NCI-H1436 (cell line): ENCODE measurements at places on chromosomes 12 and 14.

- no peak for DNase-seq
Measured at GRCh38 chr12:82688035-82688501, 1.4 kb downstream of the TMTC2 start.

GRCh38 chr14:104882325-104882973 is 17.4 kb downstream of the CEP170B start:
- DNase-seq: peak; percentile 52

DNA sequence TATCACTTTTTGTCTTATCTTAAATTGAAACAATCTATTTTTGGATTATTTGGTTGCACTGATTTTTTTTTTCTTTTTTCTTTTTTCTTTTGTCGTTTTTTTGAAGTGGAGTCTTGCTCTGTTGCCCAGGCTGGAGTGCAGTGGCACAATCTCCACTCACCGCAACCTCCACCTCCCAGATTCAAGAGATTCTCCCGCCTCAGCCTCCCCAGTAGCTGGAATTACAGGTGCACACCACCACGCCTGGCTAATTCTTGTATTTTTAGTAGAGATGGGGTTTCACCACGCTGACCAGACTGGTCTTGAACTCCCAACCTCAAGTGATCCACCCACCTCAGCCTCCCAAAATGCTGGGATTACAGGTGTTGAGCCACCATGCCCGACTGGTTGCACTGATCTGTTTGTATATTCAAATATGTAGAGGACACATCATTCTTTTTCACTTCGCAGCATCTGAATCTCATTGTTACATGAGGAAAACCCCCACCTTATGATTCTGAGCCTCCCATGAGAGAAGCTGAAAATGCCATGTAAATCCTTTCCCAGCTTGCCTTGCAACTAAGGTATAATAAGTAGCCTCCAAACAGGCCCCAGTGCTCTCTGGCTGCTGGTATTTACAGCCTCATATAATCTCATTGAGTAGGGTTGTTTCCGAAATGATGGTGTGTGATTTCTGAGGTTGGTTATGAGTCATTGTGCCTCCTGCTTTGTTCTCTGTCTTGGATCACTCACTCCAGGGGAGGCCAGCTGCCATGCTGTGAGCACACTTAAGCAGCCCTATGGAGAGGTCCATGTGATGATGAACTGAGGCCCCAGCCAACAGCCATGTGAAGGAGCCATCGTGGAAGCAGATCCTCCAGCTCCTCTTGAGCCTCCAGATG is 5.2 kb upstream of the HSP90B1 start:
- no peak for DNase-seq

GRCh38 chr12:67758119-67758518 is 109.6 kb downstream of the DYRK2 start:
- DNase-seq: no peak

- DNase-seq: no peak
Measured at GRCh38 chr12:107328442-107329133, 235.2 kb upstream of the CRY1 start.

- DNase-seq: no peak
Measured at GRCh38 chr12:31300341-31300740, 25.6 kb downstream of the SINHCAF start.

DNA sequence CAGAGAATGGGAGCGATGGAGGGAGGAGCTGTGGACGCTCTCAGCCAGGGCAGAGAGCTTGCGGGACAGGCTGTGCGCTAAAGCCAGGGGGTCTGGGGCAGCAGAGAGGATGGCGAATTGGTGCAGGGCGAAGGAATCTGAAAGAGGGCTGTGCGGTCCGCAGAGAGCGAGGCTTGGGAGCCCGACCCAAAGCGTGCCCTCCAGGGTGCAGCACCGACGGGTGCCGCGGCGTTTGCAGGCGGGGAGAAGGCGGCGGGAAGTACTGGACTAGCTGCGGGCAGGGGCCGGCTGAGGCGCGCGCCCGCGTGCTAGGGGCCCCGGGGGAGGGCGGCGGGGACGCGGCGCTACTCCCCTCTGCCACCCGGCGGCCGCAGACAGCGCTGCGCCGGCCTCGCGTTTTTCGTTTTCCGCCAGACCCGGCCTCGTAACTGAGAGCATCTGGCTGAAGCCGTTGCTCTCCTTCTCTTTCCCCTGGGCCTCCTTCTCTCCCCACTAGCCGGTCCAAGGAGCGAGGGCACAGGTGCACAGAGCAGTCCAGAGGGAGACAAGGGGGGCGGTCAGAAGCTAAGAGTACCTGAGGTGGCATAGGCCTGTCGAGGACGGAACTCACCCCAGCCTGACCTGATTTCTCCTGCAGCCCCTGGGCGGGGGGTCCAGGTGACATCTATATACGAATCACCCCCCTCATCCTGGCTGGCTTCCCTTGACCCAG is 24.9 kb downstream of the SLC6A12 start:
- DNase-seq: peak; percentile 54

DNA sequence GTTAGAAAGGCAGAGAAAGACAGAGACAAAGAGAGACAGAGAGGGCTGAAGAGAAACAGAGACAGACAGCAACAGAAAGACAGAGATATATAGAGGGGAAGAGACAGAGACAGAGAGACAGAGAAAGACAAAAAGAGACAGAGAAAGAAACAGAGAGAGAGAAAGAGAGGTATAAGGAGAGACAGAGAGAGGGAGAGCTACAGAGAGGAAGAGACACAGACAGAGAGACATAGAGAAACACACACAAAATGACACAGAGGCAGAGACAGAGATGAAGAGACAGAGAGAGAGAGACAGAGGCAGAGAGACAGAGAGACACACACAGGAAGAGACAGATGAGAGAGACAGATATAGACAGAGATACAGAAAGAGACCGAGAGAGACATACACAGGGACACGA is 168.6 kb downstream of the TMEM121 start:
- DNase-seq: no peak

GRCh38 chr12:42483521-42483790 is 106.1 kb downstream of the PRICKLE1 start:
- no peak for DNase-seq

DNA sequence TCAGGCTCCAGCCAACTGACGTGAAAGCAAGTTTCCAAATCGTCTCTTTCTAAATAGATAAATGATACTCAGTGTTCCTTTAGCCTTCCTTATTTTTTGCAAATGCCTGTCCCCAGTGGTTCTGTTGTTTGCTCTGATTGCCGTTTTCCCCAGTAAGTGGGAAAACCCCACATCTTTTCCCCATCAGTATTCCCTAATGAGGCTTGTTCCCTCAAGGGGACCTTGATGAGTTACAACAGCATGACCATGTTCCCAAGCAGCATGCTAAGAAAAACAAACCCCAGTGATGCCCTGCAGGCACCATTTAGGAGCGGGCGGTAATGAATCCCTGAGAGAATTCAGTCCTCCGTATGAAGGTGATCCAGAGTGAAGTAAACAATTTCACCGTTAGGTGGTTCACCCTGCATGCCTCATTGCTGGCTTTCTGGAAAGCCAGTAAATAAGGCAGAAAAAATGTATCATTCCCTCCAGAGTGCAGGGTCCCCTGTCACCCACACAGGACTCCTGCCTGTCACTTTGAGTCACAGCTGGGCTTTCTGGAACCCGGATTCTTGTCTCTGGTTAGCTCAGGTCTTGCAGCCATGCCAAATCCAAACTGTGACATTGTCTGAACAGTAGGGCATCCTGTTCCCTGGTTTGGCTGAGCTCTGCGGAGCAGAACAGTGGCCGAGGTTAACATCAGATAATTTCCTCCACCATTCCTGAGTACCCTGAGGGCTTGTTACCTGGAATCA is 222.6 kb downstream of the RGS6 start:
- no peak for DNase-seq

- no peak for DNase-seq
Measured at GRCh38 chr12:22755629-22756028, 130.7 kb downstream of the ETNK1 start.

- DNase-seq: no peak
Measured at GRCh38 chr12:49331380-49332222, 5.4 kb downstream of the C1QL4 start.

- DNase-seq: no peak
Measured at GRCh38 chr12:71432936-71433335, 6.7 kb upstream of the LGR5 start.

GRCh38 chr14:56099081-56099797 is 19.0 kb upstream of the PELI2 start:
- DNase-seq: no peak

DNA sequence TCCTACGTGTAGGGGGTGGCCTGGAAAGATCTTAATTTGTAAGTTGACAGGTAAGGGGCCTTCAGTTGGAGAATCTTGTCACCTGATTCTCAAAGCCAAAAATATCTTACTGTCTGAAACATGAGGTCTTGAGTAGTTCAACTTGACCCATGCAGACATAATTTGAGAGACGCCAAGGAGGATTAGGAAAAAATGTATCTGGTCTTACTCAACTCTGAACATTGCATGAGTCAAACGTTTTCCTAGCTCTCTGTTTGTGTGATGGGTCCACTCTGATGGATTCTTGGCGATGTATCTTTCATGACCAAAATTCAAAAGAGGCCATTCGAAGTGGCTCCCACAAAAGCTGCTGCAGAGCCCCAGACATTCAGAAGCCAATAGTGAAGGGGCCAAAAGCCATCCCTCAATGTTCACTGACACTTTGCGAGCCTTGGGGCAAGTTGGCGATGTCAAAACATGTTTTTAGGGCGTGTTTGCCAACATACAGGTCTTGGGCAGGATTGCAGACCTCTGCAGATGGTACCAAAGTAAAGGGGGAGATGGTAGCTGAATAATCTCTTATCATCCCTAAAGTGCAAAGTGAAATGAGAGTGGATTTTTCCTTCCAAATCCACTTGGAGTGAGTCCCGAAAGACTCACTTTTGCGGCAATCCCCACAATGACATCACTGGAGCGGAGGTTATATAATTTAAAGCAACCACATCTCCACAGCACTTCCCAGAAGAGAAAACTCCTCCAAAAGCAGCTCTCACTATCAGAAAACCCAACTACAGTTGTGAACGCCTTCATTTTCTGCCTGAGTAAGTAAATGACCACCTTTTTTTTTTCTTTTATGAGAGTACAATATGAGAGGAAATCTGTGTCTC is at the start of gene BDKRB1:
BDKRB1 (plus strand) TSS at position 710 of the 866 bp plus-strand sequence. CDS start 7,473 bp downstream, outside the sequence.
- DNase-seq: no peak

- DNase-seq: no peak
Measured at GRCh38 chr12:120537856-120538220, 3.7 kb downstream of the RNF10 start.

DNA sequence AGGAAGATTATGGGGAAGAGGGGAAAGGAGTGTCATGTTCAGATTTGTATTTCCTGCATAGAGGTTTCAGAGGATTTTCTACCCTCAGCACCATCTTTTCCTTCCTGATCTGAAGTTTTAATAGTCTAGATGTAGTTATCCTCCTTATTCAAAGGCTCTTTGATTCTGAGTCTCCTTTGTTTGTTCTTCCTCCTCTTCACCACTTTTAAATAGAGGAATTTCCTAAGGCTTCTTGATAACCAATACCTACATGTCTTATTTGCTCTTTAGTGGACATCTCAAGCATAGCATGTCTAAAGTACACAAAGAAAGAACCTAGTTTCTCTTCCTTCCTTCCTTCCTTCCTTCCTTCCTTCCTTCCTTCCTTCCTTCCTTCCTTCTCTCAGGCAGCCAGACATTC is 8.3 kb downstream of the MGAT4C start:
- DNase-seq: no peak

DNA sequence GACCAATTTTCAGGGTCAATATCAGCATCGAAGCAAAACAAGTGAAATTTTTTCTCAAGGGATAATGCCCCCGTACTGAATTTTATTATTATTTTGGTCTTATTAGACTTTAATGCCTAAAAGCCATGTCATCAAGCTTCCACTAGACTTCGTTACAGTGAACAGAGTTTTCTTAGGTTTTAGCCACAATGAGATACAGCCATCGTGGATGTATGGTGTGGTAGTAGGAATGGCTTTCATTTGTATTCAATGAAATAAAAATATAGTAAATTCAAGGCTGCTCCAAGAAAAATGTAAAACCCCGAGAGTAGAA is 11.7 kb downstream of the TAOK3 start:
- no peak for DNase-seq

GRCh38 chr14:29054119-29054518 is 287.5 kb downstream of the FOXG1 start:
- no peak for DNase-seq

DNA sequence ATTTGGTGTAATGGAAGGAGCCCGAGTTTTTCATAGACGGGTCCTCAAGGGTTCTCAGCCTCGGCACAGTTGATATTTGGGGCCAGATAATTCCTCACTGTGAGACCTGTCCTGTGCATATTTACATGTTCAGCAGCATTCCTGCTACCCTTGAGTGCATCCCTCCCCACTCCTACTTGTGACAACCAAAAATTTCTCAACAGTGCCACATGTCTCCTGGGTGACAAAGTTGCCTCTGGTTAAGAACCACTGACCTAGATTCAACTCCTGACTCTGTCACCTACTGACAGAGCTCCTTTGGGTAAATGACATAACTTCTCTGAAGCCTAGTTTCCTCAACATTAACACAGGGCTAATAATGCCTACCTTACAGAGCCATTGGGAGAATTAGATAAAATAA is 60.4 kb downstream of the TTC9 start:
- no peak for DNase-seq

DNA sequence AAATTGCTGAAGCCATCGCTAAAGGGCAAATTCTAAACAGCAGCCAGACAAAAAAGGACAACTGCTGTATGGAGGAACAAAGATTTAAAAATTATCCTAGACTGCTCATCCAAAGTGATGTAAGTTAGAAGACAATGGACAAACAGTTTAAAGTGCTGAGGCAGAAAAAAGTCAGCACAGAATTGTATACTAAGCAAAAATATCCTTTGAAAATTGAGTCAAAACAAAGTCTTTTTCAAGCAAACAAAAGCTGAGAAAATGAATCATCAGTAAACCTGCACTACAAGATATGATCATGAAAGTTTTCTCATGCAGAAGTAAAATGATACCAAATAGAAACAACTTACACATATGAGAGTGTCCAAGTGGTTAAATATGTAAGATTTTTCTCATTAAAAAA is 43.6 kb downstream of the EML5 start:
- DNase-seq: no peak

DNA sequence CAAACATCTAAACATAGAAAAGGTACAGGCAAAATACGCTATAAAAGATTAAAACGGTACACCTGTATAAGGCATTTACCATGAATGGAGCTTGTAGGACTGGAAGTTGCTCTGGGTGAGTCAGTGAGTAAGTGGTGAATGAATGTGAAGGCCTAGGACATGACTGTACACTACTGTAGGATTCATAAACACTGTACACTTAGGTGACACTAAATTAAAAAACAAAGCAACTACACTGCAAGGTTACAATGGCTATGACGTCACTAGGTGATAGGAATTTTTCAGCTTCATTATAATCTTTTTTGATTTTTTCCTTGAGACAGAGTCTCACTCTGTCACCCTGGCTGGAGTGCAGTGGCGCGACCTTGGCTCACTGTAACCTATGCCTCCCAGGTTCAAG is 269.2 kb downstream of the KSR2 start:
- DNase-seq: no peak

DNA sequence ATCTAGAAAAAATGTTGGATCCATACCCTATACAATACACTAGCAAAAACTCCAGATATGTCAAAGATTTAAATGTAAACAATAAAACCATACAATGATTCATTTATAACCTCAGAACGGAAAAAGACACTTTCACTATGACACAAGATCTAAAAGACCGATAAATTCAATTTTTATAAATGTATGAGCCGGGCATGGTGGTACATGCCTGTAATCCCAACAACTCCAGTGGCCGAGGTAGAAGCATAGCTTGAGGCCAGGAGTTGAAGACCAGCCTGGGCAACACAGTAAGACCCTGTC is 2.5 kb upstream of the SOS2 start:
- no peak for DNase-seq
